ENCODE measurements at places on chromosomes 7 and 10.

GRCh38 chr7:156064971-156065386, 252.7 kb upstream of the SHH start:
- DNase-seq, result no peak

DNA sequence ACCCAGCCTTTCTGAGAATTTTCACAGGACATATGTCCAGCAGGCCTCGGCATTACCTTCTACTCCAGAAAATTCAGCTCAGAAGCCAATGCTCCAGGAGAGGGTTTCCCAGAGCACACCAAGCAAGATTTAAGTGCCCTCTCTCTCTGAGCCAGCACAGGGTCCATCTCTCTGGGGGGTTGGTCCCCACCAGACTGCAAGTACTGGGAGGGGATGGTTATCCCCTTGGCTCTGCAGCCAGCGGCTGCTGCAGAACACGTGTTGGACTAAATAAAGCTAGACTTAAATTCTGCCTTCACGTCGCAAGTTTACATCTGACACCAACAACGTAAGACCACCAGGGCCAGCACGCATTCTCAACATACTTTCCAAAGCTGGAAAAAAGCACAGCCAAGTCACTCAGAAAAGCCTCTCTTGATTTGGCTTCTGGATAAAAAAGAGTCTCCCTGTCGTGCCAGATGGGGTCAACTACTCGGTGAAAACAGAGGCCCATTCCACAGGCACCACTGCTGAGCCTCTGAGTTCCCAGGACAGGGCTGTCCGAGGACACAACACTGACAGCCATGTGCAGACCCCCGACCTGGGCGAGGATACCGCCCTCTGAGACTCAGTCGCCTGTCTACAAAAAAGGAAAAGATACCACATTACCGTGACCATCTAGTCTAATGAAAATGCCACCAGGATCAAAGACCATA, 77.3 kb downstream of the CTBP2 start:
- DNase-seq, result no peak

- DNase-seq, result peak; percentile 83
Measured at GRCh38 chr10:96670786-96671185, 49.5 kb downstream of the PIK3AP1 start.

DNA sequence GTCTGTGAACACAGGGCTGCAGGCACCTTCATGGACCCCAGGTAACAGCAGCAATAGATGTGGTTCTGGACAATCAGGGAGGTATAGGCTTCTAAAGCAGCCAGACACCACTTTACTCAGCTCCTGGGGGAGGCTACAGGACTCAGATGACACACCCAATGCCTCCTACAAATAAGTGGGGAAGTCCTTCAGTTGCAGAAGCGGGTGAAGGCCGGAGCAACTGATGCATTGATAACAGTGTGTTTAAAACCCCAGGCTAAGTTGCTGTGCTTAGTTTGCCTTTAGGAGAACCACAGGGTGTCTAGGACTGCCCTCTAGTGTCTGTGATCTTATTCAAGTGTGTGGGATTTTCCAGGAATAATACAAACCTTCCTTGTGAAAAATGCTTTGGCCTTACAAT, 5.9 kb upstream of the ITGA8 start:
- peak; percentile 8 for DNase-seq

GRCh38 chr10:132471125-132471451, 66.5 kb upstream of the INPP5A start:
- DNase-seq, result no peak

DNA sequence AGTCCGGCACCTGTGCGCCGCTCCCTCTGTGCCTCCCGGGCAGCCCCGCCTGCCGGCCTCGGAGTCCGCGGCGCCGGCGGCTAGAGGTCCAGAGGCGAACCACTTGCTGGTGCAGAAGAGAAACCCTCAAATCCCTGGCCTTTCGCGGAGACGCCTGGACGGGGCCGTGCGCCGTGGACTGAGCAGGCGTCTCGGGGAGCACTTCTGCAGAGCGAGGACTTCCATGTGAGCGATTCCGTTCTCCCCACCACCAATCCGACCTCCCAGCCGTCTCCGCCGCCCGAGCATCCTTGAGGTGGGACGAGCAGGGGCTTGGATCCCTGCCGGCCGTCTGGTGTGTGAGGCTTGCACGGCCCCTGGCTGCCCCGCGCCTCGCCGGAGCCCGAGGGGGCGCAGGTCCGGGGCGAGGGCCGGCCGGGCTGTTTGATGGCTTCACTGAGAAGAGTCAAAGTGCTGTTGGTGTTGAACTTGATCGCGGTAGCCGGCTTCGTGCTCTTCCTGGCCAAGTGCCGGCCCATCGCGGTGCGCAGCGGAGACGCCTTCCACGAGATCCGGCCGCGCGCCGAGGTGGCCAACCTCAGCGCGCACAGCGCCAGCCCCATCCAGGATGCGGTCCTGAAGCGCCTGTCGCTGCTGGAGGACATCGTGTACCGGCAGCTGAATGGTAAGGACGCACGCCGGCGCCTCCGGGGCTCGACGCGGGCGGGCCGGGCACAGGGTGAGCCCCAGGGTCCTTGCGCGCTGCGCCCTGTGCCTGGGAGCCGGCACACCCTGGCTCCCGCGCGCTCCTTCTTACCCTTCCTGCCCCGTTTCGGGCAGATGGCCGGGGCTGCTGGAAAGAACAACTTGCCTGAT, 660 bp downstream of the GALNT17 start:
- no peak for DNase-seq

DNA sequence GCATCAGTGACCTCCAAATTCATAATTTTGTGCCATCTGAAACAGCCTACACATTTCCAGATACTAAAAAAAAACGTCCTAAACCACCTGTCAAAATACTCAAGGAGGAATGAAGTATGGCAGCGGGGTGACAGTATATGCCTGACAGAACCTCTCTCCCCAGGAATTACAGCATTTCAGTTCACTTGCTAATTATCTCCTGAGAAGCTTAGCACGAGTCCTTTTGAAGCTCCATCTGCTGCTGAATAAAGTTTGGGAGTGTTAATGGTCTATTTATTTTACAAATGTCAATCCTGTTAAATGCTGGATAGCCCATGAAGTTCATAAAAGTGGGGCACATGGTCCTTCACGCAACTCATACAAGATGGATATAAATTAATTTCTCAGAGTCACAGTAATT, 29.4 kb upstream of the ANLN start:
- DNase-seq, result no peak

DNA sequence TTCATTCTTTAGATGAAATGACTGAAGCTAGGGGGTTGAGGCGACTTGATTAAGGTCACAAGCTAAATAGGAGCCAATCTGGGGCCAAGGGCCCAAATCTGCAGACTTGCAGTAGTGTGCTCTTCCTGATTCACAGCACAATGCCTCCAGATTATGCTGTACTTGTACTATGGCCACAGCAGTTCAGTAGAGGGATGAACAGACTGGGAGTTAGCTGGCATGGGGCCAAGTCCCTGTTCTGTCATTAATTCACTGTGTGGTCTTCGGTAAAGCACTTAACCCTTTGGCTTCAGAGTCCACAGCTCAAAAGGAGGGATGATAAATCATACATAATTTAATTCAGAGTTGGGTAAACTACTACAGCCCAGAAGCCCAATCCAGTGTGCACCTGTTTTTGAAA, 196.8 kb downstream of the XPNPEP1 start:
- no peak for DNase-seq

DNA sequence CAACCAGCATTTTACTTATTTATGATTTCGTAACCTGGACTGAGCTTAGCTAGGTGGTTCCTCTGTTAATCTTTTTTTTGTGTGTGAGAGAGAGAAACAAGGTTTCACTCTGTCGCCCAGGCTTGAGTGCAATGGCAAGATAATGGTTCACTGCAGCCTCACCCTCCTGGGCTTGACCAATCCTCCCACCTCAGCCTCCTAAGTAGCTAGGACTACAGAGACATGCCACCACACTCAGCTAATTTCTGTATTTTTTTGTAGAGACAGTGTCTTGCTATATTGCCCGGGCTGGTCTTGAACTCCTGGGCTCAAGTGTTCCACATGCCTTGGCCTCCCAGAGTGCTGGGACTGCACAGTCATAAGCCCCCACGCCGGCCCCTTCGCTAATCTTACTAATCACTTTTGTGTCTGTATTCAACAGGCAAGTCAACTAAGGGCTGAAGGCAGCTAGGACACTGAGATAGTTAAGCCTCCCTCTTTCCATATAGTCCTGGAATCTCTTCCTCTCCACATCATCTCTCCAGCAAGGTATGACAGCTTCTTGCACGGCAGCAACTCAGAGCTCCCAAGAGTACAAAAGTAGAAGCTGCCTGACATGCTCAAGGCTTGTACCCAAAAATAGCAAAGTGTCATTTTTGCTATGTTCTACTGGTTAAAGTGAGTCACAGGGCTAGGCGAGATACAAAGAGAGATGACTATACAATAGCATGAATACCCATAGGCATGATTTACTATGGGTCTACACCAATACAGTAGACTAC, 11.3 kb downstream of the KMT2C start:
- DNase-seq, result no peak

- DNase-seq, result no peak
Measured at GRCh38 chr10:101560298-101561067, 27.6 kb downstream of the POLL start.

- peak; percentile 27 for DNase-seq
Measured at GRCh38 chr7:142645777-142646176, 103.5 kb upstream of the PRSS1 start.

- no peak for DNase-seq
Measured at GRCh38 chr7:108246227-108246837, 116.2 kb upstream of the LAMB4 start.

- no peak for DNase-seq
Measured at GRCh38 chr7:32075612-32076011, 5.4 kb upstream of the PDE1C start.

DNA sequence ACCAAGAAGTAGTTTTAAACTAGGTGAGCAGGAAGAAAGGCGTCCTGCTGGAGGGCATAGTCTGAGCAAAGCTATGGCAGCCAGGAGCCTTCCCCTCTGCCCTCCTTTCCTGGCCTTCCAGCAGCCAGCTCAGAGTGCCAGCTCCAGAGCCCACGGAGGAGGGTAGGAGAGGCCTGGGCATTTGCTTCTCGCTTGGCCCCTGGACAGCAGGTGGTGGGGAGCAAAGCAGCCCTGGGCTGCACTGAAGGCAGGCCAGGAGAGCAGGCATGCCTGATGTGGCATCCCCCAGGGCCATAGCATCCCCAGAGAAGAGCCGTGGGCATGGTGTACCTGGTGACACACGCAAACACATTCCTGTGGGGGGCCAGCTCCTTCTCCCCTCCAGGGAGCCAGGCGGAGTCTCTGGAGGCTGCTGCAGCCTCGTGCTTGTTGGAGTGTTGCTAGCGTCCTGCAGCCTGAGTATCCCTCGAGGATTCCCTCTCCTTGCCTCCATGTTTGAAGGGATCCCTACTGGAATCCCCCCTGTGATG, 43.9 kb downstream of the CDH23 start:
- no peak for DNase-seq
